Uterus (tissue), 4 donors: ENCODE measurements at places on chromosomes 3 and 15. TPM values are rescaled to one million over a fixed set of nuclear protein-coding genes. Genes with fewer than 3 reads are reported as not detected.

DNA sequence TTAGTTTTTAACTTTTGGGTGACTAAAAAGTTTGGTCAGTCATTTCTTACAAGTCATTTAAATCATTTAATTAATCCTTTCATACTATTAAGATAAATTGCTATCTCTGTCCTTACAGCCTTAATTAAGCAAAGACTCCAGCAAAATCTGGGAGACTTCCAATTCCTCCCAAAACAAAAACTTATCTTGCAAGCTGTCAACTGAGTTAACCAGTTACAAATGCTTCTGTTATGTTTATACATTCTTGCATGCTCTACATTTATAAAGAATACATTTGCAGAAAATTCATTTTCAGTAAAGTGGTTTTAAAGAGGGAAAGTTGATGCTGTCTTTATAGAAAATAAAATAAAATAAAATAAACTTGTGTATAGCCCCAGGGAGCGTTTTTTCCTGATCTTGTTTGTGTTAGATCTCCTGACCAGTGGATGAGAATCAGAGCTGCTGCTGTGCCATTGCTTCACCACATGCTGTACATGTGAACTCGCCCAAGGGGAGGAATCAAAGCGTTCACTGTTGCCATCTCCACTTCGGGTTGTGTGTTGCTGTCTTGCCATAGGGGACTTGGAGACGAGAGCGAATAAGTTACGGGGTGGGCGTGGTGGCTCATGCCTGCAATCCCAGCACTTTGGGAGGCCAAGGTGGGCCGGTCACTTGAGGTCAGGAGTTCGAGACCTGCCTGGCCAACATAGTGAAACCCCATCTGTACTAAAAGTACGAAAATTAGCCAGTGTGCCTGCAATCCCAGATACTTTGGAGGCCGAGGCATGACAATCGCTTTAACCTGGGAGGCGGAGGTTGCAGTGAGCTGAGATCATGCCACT is 5.5 kb downstream of the CCR4 start:
- no peak for DNase-seq

GRCh38 chr3:141059816-141060215 is 8.7 kb downstream of the SPSB4 start:
- no peak for DNase-seq

DNA sequence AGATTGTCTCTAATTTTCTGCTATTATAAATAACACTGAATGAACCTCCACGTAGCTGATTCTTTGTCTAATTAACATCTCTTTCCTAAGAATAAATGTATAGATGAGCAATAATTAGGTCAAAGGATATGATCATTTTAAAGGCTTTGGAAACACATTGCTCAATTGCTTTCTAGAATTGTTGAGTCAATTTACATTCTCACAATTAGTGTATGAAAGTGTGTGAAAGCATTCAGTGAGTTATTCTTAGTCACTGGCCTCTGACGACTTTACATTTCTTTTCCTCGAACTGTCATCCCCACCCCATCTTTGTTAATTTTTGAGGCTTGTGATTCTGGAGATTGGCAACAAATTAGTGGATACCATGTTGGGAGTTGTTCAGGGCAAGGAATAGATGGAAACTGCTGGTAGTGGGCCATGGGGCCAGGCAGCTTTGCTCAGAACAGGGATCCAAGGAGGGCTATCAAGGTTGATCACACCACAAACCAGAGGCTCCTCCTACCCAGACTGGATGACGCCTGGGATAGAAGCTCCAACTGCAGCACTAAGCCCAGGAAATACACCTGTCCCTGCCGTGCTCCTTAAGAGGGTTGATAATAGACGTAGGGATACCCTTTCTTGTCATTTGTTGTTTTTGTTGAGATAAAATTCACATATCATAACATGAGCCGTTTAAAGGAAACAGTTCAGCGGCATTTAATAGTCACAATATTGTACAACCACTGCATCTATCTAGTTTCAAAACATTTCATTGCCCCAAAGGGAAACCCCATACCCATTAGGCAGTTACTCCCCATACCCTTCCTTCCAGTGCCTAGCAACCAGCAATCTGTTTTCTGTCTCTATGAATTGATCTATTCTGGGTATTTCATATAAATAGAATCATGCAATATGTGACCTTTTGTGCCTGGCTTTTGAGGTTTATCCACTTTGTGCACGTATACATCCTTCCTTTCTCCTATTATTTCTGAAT is 27.9 kb downstream of the EIF1B start:
- DNase-seq, result no peak

GRCh38 chr15:41952013-41952563 is 20.3 kb downstream of the EHD4 start:
- DNase-seq, result no peak

DNA sequence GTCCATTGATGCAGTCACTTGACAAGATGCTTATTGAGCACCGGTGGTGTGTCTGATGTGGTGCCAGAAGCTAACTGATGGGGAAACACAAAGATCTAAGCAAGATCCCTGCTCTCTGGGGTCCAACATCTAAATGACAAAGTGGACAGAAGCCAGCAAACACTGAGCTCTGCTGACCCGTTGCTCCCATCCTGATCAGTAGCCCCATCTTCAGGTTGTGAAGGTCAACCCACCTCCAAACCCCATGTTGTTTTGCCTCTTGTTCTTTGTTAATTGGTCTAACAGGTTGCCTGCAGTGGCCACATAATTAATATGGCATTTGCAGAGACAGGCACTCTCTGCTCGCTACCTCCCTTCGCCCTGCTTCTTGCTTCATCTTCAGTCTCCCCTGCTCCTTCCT is 21.5 kb upstream of the GLCE start:
- DNase-seq, result no peak

DNA sequence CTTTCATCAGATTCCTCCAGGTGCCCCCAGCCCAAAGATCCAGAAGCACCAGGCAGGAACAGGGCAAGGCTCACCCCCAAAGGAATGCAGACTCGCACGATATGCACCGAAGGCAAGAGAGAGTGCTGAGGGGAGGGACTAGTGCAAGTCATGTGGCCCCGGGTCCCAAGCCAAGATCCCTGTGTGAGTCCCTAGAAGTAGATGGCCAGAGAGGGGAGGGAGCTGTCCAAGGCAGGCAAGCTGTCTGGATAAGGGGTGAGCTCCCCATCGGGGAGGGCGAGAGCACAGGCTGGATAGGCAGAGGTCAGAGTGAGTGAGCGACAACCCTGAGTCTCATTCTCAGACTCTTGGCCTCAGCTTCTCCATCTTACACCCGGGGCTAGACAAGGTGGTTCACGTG is 171.5 kb upstream of the LINGO1 start:
- DNase-seq, result no peak

Gene RARB
- total RNA-seq, result 6.7 TPM

Gene SPATA12
- not detected for total RNA-seq

DNA sequence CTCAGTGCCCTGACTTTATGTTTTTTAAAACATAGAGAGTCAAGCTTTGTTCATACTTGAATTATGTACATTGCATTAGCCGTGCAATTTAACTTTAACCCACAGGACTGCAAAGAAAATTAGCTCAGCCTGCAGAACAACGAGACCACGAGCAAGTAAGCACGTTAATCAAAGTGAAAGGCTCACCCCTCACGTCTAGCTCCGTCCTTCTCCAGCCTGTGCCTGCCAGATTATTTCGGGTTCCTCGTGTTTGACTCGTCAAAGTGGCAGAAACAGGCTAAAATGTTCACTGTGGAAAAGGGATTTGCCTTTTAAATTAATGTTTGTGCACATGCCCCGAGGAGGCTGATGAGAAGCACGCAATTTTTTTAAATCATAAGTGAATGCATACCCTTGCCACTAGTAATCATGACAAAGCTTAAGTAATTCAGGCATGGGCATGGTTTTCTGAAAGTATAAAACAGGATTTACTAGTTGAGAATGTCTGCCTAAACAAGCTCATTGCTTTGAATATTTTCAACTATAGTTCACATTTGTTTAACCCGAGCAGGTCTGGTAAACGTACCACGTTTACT is 15.3 kb downstream of the ZBTB38 start:
- no peak for DNase-seq

GRCh38 chr3:150825192-150825915 is 62.4 kb upstream of the SIAH2 start:
- no peak for DNase-seq

DNA sequence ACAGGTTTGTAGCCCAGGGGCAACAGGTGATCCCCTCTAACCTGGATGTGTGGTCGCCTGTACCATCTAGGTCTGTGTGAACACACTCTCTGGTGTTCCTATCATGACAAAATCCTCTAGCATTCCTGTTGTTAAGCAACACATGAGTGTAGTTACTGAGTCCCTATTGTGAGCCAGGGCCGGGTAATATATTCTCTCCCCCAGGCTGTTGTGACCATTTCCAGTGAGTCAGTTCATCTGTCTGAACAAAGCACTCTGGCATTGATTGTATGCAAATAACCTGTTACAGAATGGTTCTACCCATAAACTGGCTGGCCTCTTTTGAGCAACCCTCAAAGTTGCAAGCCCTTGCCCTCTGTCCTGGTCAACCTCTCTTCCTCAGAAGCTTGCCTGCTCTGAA is 2.6 kb upstream of the FLNB start:
- DNase-seq, result no peak

Gene NFKBIZ
- total RNA-seq, result 30.0 TPM

DNA sequence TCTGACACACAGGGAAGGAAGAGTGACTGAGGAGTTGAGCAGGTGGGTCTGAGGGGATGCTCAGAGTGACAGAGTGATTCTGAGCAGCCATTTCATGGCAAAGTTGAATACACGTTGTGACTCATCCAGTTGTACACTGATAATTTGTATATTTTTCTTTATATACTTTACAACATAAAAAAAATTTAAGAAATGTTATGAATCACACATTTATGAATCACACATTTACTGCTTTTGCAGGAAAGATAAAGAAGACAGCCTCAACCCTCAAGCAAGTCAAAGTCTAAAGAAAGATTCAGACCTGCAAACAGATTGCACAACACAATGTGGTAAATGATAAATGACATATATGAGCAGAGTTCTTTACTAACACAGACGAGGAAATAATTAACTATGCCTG is 21.0 kb upstream of the CHMP2B start:
- no peak for DNase-seq

Gene CAMK2N2
- not detected for total RNA-seq

DNA sequence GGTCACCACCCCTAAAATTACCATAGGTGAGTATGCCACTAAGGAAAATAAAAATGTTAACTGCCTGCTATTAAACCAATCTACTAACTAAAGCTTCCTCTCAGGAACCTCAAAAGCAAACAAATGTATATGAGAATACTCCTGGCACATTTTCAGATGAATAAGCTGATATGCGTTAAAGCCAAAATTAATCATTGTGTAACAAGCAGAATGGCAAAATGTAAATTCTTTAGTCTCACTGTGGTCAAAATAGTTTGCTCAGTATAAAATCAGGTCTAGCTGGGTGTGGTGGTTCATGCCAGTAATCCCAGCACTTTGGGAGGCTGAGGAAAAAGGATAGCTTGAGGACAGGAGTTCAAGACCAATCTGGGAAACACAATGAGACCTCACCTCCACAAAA is 53.6 kb downstream of the SUMF1 start:
- no peak for DNase-seq

- DNase-seq, result no peak
Measured at GRCh38 chr3:100966807-100967206, 26.4 kb downstream of the ABI3BP start.

Gene PDCD7
- total RNA-seq, result 28.8 TPM
